ENCODE measurements at places on chromosomes 7 and 10.

GRCh38 chr10:63093227-63093626, 39.9 kb upstream of the NRBF2 start:
- DNase-seq = no peak

- no peak for DNase-seq
These were observed 255.3 kb downstream of the HPSE2 start for GRCh38 chr10:98980353-98980752.

DNA sequence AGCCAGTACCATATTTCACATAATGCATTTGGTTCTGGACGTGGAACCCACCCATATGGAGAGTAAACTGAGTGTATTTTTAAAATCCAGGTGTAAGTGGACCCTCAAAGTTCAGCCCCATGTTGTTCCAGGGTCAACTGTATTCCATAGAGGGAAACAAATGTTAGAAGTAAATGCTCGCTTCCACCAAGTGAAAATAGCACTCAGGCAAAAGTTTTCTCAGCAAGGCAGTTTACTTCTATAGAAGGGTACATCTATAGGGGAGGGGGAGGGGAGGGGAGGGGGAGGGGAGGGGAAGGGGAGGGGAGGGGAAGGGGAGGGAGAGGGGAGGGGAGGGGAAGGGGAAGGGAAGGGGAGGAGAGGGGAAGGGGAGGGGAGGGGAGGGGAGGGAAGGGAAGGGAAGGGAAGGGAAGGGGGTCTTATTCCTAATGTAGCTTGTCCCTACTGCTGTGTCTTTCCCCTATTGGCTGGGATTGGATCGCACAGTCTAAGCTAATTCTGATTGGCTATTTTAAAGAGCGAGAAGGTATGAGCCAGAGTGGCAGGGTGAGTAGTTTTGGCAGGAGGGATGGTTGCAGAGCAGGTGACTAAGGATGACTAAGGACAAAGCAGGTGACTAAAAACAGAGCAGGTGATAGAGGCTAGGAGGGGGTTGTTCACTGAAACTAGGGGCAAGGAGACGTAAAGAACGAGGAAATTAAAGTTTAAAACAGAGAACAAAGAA, 29.1 kb downstream of the GARIN1A start:
- no peak for DNase-seq

DNA sequence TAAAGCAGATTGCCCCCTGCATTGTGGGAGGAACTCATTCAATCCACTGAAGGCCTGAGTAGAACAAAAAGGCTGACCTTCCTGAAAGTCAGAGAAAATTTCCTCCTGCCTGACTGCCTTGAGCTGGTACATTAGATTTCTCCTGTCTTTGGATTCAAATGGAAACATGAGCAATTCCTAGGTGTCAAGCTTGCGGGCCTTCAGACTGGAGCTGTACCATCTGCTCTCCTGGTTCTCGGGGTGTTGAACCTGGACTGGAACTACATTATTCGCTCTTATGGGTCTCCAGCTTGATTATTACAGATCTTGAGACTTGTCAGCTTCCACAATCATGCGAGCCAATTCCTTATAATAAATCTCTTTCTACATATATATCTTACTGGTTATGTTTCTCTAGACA, 173.6 kb upstream of the STEAP4 start:
- DNase-seq = no peak

GRCh38 chr10:17233286-17233991, 5.4 kb downstream of the VIM start:
- DNase-seq = no peak

DNA sequence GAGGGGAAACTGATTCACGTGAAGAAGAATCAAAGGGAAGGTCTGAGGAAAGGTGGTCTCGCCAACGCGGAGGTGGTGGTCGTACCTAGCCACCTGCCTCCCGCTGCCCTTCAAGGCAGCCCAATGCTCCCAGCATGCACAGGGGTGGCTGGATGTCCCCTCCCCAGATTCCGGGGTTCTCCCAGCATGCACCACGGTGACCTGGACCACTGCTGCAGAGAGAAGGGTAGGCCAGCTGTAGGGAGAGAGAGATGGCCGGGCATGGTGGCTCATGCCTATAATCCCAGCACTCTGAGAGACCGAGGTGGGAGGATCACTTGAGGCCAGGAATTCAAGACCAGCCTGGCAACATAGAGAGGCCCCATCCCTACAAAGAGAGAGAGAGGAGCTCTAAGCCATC, 32.4 kb upstream of the PPP2R2D start:
- DNase-seq = no peak

- no peak for DNase-seq
These were observed 95.5 kb downstream of the CUL2 start for GRCh38 chr10:34994565-34995142.

DNA sequence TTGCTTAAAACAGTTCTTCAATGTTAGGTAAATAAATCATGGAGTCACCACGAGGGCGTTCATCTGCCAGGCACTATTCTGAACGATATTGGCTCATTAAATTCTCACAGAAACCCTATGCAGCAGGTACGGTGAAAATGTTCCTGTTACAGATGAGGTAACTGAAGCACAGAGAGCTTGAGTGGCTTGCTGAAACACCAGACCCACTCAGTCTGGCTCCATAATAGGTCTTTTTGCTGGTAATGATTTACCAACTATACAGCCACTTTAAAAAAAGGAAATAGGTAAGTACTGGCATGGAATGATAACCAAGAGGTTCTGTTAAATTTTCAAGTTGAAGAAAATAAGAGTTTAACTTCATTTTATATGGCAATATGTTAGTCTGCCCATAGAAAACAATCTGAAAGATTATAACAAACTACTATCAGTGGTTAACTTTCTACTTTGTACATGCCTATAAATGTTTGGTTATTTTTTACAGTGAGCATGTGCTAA, 1.3 kb upstream of the TM9SF3 start:
- DNase-seq = no peak

GRCh38 chr7:53947732-53948131, 594.4 kb upstream of the VSTM2A start:
- no peak for DNase-seq

DNA sequence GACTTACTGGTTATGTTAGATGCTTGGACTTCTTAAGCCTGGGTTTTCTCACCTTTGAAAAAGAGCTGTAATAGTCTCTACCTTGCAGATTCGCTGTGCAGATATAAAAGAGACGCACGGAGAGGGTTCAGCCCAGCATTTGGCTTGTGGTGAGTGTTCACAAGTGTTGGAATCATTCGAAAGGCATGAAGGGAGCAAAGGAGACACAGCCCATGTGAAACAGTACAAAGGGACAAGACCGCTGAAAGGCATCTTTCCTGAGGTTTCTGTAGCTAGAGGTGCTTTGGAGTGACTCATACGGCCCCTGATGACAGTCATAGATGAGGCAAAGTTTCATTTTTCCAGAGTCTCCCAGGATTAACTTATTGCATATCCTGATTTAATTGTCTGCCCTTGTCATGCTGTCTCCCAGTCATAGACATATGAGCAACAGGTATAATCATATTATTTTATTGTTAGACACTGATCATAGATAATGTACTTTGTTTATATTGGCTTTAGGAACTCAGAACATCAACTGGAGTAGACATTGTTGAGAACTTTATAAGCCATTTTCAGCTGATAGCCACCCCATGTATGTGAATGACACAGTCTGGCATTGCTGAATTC, 171.1 kb downstream of the ADRA2A start:
- DNase-seq = no peak

DNA sequence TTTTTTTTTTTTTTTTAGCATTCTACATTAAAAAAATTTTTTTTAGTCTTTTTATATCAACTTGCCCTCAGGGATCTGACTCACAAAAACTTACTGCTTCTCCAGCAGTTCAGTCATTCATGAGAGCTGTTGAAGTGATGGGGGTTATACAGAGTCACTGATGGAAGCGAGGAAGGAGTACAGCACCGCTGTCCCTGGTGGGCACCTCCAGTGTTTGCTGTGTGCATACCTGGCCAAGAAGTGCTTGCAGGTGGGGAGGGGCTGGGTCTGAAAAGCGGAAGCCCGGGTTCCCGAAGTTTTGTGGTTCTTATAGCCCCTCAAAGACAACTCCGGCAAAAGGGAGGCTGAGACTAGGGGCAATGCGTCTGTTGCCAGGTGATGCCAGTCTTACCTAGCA, 46.2 kb downstream of the MINDY4 start:
- no peak for DNase-seq

GRCh38 chr7:148698397-148699023, at the start of gene CUL1:
CUL1 (plus strand) TSS chr7:148698903; CDS start chr7:148730123, 31,220 bp downstream.
- peak; percentile 67 for DNase-seq

- no peak for DNase-seq
These were observed 794 bp downstream of the PCGF6 start for GRCh38 chr10:103350175-103350516.

DNA sequence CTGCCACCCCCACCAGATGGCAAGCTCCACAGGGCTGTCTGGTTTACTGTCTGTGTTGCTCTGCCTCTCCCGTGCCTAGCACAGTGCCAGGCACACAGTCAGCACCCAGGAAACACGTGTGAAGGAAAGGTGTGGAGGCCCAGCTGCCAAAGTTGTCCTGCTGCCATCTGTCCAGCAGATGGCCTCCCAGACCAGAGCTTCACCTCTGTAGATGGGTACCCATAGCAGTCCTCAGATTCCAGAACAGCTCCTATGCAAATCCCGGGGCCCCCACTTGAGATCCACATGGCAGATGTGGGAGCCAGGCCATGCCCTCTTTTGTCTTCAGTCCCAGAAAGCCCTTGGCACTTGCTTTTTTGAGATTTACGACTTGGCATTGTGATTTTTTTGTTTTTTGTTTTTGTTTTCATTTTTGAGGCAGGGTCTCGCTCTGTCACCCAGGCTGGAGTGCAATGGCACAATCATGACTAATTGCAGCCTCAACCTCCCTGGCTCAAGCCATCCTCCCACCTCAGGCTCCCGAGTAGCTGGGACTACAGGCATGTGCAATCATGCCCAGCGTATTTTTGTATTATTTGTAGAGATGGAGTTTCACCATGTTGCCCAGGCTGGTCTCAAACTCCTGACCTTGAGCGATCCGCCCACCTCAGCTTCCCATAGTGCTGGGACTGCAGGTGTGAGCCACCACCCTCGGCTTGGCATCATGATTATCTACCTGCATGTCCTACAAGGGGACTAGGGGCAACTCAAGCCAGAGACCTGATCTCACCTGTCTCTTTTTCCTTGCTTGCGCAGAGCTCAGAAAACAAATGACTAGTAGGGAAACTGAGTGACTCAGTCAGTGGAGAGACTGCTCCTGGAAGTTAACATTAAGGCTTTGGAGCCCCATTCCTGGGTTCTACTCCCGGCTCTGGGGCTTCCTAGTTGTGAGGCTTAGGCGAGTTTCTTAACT, 16.9 kb upstream of the PALD1 start:
- no peak for DNase-seq

DNA sequence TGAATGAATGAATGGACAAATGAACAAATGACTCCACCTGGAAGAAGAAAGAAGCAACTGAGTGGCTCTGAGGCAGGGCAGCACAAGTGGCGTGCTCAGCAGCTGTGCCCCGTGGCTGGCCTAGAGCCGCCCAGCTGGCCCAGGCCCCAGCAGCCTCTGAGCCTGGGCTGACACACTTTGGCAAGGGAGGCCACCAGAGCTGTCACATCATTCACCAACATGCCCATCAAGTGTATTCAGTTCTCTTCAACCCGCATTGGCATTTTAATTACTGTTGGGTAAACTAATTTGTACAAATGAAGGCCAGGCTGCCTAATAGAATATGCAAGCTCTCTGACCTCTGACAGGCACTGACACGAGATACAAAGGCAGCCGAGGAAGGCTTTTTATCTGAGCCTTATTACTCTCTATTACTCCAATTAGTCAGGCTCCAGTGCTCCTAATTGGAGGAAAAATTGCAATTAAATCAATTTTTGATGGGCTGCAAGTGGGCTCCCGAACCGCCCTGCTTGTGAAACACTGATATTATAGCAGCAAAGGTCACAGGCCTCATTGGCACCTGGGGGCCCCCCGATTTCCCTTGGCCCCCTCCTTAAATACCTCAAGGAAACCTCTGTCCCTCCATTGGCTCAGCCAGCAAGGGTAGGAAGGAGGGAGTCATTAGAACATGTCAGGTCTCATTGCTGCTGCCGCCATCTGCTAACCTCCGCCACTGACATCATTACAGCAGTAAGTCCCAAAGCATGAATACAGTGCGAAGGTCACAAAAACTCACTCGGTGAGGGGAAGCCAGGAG, 41.9 kb downstream of the DPCD start:
- DNase-seq = no peak

DNA sequence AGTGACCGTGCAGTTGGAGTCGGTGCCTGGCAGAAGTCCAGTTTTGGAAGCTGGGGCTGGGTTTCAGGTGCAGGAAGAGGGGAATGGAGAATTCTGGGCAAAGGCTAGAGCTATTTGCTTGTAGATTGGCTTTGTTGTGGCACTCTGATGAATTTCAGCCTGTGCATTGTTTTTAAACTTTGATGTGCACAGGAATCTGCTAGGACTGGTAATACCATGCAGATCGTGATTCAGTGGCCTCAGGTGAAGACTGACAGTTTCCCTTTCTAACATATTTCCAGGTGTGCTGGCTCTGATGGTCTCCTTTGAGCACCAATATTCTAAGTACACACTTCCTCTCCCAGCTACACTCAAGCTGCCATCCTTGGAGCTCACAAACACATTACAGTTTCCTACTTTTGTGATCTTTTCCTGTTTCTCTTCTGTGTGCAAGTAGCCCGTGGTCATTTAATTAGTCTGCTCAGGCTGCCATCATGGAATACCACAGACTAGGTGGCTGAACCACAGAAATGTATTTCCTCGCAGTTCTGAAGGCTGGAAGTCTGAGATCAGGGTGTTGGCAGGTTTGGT, 55.6 kb downstream of the NOC3L start:
- no peak for DNase-seq

- no peak for DNase-seq
These were observed 8.4 kb upstream of the LYZL2 start for GRCh38 chr10:30637881-30638467.

DNA sequence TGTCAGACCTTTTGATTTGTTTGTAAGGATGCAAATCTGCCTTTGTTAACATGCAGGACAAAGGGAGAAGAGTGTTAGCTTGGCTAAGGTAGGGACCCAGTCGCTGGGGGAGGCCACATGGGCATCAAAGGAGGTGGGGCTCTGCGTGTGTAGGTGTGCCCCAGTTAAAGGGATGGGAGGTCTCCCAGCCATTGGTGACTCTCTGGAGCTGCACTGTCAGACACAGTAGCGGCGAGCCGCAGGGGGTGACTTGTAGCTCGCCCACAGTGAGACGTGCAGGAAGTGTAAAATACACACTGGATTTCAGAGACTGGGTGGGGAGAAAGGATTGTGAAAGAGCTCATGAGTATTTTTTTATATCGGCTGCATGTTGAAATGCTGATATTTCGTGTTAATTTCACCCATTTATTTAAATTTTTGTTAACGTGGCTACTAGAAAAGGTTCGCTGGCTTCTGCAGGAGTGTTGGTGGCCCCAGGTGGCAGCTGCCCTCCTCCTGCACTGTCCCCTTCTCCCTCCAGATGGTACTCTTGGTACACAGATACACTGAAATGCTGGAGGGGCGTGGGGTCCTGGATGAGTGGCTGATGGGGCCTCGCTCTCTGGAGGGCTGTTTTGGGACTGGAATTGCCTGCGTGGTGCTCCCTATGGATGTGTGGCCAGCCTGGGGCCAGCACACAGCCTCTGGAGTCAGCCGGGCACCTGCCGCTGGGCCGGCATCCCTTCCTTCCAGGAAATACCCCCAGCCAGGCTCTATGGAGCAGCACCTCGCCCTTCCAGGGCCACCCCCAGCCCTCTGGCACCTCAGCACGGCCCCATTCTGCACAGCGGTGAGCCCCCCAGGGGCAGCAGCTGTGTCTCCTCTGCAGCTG, 59.2 kb downstream of the LHPP start:
- no peak for DNase-seq

Data from activated naive CD4-positive, alpha-beta T cell (primary cell).